ENCODE measurements at places on chromosomes 12 and 14.

DNA sequence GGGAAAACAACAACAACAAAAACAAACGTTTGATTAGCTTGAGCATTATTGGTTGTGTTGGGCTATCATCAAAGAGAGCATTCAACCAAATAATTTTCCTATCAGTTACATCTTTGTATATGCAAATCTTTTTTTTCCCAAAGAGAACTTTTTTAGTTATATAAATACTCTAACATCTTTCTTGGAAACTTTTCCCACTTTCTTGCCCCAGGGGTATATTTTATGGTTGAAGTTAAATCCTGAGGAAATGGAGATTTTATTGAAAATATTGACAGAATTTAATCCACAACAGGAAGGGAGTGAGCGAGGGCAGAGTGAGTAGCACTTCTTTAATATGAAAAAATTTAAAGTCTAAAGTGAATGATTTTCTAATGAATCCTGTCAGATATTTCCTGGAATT, 120.9 kb upstream of the NPAS3 start:
- no peak for DNase-seq

- DNase-seq: no peak
Measured at GRCh38 chr14:82500222-82500621, 966.6 kb upstream of the SEL1L start.

- no peak for DNase-seq
Measured at GRCh38 chr12:117853600-117853999, 115.2 kb downstream of the KSR2 start.

- DNase-seq: no peak
Measured at GRCh38 chr14:24240110-24240918, 2.1 kb downstream of the TINF2 start.

DNA sequence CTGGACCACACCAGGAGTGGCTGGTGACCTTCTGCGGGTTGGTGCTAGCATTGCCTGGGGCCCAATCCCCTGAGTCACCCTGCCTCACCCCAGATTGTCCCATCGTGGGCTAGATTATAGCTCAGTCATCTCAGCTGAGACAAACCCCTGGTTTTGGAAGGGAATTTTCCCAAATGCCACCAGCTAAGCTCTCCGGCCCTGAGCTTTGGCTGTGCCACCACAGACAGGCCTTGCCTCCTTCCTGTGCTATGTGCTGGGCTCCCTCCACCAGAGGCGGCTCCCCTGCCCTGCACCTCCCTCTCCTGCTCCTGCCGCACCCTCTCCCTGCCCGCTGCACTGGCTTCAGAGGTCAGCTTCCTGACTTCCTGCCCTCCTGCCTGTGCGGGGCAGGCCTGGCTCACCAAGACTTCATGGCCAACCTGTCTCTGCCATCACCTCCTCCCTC, 196.3 kb downstream of the TSPAN9 start:
- DNase-seq: no peak

DNA sequence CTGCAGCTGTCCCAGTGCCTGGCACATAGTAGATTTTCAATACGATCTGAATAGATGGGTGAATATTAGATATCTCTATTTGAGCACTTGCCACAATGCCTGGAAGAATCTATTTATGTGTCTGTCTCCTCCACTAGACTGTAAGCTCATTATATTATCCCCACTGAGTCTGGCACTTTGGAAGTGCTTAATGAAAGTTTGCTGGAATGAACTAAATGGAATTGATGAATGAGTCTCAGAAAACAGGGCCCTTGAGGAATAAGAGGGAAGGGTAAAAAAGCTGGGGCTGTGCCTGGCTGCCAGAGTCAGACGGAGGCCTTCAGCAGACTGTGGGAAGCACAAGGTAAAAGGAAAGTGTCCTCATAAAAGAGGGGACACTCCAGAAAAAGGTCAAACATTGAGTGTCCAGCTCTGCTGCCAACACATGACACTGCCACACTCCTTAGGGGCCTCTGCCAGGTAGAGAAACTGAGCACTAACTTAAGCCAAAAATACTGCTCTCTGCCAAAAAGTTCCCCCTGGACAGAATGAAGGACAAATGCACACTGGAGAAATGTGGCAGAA, 39.3 kb downstream of the GLT8D2 start:
- no peak for DNase-seq

DNA sequence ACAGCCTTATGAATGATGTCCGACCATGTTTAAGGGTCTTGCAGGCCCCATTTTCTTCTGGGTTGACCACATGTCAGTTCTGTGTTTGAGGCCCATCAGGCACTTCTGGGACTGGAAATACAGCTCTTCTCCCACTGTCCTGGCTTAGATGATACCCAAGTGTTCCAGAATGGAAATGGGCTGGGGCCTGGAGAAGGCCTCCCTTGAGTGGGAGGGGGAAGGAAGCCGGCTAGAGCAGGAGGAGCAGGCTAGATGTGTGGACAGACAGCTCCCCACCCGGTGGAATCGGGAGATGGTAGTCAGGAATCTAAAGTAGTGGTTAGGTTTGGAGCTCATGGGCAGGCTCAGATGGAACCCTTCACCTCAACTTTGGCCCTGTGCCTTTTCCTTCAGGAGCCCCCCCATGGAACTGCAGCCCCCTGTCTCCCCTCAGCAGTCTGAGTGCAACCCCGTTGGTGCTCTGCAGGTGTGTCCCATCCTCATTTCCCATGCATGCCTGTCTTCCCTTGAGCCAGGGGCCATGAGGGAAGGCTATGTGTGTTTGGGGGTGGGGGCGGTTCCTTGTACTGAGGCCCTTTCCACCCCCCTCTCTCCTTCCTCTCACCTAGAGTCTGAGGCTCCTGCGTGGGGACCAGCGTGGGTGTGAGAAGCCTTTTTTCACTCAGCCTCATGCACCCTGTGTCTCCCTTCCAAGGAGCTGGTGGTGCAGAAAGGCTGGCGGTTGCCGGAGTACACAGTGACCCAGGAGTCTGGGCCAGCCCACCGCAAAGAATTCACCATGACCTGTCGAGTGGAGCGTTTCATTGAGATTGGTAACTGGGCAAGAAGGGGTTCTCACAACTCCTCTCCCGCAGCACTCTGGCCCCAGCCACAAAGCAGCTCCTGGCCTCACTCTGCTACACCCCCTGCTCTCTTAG, 3.0 kb downstream of the NPFF start:
- no peak for DNase-seq

DNA sequence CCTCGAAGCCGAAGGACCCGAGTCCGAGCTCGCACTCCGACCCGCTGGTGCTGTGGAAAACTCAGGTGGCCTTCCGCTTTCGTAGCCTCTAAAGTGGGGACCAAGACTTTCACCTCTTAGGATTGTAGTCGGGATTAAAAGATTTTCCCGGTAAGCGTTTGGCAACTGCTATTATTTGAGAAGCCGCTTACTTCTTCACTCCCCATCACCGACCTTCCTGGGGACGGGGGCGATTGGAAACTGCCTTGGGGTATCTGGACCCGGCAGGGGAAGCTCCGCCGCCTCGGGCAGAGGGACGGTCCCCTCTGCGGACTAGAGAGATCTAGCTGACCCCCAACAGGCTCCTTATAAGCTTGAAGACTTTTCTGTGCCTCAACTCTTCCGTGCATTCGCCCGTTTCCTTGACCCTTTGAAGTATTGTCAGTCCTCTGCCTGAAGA, 659 bp downstream of the TRAFD1 start:
- DNase-seq: no peak

- DNase-seq: no peak
Measured at GRCh38 chr14:48391661-48392060, 716.3 kb upstream of the MDGA2 start.

- no peak for DNase-seq
Measured at GRCh38 chr12:71303199-71303598, 136.4 kb upstream of the LGR5 start.

- no peak for DNase-seq
Measured at GRCh38 chr12:85301051-85301450, 21.0 kb downstream of the ALX1 start.

GRCh38 chr14:100629696-100630095, 42.5 kb upstream of the BEGAIN start:
- DNase-seq: no peak

DNA sequence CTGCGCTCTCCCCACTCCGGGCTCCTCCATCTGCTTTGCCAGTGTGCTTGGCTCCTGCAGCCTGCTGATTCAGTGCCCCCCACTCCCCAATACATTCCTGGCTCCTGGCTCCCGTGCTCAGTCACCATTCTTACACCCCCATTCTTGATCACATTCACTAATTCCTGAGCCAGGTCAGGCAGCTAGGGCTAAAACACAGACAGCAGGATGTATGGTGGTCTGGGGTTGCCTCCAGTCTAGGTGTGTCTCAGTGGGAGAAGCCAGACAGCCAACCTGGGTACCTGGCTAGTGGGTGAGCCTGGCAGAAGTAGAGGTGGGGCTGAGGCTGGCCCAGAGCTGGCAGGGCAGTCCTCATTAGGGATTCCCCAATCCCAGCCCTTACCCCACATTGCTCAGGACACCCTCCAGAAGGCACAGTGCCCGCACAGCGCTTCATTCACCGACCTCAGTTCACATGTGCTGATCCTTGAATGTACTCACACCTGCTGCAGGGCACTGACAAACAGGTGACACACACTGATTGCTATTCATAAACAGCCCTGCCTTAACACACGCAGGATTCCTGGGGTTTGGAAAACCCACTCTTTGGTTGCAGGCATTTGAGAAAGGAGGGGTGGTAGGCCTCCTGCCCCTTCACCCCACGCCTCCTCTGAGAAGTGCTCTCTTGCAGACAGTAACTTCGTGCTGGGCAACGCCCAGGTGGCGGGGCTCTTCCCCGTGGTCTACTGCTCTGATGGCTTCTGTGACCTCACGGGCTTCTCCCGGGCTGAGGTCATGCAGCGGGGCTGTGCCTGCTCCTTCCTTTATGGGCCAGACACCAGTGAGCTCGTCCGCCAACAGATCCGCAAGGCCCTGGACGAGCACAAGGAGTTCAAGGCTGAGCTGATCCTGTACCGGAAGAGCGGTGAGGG, 1.7 kb downstream of the KCNH3 start:
- DNase-seq: no peak

Data from AML-193 (cell line).